Stimulated activated naive CD8-positive, alpha-beta T cell treated with anti-CD3 and anti-CD28 coated beads, Interleukin-15, Interleukin-2, amounts not matched to agents 100 U/mL and 50 U/mL, for 24 hours (primary cell): ENCODE measurements at places on chromosomes 13 and 19.

DNA sequence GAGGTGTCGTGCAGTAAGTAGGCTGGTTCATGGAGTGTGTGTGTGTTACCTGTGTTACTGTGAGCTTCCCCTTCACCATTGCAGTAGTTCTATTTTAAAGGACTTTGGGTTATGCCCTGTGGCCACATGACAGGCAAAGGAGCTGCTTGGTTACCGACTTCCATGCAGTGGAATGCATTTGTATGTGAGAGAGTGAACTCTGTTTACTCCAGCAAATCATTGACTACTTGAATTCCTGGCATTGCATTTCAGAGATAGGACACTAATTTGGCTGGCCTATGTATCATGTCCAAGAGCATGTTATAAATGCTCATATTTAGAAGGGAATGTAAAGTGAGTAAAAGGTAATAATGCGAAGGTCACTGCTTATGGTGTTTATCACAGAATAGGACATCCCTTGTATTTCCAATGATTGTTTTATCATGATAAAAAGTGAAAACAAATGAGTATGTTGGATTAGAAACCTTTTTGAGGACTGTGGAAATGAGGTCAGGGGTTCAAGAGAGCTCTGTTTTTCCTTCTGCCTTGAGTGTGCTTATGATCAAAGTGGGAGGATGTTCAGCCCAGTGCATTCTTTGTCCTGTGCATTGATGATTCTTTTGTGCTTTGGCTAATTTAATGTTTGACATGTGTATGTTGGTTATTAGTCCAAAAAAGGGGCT, 156.5 kb downstream of the LMO7 start:
- no peak for DNase-seq

DNA sequence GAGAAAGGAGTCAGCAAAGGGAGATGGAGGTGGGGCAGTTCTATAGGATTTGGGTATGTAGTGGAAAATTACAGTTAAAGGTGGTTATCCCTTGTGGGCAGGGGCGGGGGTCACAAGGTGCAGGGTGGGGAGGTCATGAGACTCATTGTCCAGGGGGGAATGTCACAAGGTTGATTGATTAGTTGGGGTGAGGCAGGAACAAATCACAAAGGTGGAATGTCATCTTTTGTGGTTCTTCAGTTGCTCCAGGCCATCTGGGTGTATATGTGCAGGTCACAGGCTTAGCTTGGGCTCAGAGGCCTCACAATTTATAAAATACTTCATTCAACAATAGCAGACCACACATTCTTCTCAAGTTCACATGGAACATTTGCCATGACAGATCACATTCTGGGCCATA, 109.6 kb downstream of the ATP11A start:
- DNase-seq: no peak

GRCh38 chr19:3978145-3978544, 7.1 kb downstream of the EEF2 start:
- no peak for DNase-seq

- DNase-seq: no peak
Measured at GRCh38 chr19:4206818-4207484, 22.4 kb upstream of the EBI3 start.

DNA sequence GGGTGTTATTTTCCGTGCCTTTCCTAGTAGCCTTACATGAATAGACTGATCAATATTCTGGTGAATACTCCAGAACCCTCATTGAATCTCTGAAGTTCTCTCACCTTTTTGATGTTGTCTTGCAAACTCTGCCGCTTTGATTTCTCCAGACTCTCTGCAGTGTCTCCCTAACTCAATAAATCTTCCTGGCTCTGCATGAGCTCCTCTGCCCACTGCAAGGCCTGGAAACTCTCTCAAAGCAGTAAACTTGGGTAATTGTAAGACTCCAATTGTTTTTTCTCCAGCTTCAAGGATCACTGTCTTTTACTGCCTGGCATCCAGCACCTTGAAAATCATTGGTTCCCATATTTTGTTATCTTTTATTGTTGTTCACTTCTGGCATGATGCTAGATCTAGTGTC, 198.4 kb downstream of the GPC5 start:
- DNase-seq: no peak

DNA sequence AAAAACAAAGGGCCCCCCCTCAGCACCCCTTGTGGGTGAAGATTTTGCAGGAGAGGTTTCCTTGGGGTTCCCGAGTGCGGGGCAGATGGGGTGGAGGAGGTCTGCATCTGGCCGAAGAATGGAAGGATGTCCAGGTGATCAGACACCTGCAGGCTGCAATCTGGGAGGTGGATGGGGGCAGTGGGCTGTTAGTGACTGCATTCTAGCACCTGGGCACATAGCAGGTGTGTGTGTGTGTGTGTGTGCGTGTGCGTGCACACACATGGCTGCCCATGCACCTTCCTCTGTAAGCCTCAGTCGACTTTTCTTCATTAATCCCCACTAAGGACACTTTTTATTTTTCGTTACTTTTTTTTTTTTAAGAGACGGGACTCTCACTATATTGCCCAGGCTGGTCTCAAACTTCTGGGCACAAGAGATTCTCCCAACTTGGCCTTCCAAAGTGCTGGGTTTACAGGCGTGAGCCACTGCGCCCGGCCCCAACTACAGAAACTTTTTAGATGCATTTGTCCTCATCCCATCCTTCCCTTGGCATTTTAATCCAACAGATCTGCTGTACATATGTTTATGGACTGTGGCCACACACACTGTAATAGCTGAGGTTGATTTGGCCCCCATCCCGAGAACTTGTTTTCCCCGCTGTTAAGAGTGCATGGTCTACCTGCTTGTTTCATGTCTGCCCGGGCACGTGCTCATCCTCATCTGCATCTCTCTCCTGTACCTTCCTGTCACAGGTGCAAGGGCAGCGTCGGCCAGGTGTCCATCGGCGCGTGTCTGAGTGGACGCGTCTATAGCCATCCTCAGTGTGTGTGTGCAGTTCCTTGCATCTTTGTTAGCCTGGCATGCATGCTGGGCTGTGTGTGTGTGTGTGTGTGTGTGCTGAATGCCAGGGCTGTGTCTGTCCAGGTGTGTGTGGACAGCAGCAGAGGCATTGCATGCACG, 731 bp downstream of the MAG start:
- DNase-seq: no peak

GRCh38 chr13:102983496-102983895, 82.7 kb downstream of the SLC10A2 start:
- DNase-seq: no peak

DNA sequence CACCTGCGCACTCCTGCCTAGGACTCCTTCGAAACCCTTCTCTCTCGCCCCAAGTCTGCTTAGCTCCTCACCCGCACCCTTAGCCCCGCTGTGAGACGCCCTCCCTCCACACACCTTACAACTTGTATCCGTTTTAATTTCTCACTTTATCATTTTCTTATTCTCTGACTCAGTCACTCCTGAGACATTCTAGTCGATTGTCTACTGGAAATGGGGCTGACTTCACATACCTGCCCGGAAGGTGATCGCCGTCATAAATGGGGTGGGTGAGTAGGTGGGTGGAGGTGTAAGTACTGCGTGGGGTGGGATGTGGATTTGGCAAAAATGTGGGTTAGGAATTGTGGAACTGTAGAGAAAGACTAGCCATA, 714 bp downstream of the NDFIP2 start:
- DNase-seq: peak; percentile 50

DNA sequence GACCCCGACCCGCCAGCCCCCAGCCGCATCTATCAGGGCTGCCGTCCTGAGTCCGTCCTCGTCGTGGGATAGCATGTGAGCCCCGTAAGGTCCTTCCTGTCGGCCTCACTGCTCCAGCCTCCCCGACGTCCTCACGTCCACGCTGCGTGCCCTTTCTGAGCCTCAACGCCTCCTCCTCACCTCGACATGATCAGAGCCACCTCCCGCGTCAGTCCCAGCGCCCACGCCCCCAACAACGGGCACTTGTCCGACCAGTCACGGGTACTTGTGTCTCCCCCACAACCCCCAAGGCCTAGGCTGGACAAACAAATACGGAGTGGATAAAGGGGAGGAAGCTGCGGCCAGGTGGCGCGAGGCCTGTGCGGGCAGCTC, 665 bp downstream of the ZNF497 start:
- peak; percentile 72 for DNase-seq
